ENCODE measurements at places on chromosomes 16 and 17.

DNA sequence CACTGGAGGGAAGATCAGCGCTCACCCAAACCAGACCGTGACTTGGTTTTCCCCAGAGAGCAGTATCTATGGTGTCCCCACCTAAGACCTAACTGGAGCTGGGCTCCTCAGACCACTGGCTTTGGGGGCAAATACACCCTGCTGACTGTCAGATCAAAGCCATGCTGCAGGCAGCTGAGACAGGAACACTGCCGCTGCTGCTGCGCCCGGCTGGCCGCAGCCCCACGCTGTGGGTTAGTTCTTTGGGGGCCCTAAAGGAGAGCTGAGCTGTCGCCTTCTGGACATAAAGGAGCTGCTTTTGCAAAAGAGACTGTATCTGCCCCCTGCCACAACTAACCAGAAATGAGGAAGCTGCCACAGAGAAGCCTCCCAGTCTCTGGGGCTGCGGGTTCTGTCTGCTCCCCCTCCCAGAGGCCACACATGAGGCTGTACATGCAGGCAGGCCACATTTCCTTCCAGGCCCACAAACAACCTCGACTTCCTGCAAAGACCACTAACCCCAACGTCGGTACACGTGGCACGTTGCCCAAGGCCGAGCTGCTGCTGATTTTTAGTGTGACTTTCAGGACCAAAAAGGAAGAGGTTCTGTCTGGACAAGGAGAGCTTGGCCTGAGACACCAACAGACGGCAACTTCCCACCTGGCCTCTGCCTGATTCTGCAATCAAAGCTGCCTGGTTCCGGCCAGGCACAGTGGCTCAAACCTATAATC, 18.2 kb upstream of the ABR start:
- peak; percentile 82 for DNase-seq

DNA sequence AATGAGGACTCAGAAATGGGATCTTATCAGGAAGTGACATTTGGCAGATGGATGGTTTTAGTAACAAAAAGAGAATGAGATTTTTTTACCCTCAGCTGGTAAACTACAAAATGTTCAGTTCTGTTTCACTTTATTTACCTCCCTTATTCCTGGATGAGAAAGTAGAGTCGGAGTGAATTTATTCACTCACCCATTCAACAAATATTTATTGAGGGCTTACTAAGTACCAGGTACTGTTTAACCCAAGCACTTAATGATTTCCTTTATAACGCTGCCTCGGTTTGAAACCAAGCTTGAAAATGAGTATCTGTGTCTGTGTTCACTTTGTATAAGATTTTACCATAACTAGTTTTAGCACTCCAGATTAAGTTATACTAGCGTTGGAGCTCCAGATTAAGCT, 38.1 kb downstream of the CDRT15 start:
- no peak for DNase-seq

DNA sequence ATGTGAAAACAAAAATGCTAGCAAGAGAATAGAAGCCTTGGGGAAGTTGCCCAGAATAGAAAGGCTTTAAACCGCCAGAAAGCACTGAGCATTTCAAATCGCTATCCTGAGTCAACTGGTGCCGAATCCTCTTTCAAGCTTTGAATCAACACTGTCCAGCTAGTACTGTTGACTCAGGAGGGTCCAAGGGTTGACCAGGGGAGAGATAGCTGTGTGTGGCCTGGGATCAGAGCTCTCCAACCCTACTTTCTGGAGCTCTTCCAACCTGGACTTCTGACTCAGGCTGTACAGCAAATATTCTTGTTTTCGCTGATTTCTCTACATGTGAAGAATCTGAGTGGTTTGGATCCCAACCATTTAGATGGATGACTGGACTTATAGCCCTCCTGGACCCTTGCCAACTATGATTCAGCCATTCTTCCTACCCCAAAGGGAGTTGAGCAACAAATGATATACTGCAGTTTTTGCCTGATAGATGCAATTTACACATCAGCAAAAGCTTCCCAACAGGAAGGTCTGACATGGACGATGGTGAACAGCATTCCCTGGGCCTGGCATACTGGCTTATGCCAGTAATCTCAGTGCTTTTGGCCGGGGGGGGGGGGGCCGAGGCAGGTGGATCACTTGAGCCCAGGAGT, 154.0 kb upstream of the SDK2 start:
- DNase-seq = no peak

- no peak for DNase-seq
These were observed 107.1 kb downstream of the ADAMTS18 start for GRCh38 chr16:77327717-77328116.

- DNase-seq = no peak
These were observed 201.5 kb upstream of the N4BP1 start for GRCh38 chr16:48811478-48811877.

GRCh38 chr17:4853208-4853671, 20.1 kb downstream of the MINK1 start:
- no peak for DNase-seq

DNA sequence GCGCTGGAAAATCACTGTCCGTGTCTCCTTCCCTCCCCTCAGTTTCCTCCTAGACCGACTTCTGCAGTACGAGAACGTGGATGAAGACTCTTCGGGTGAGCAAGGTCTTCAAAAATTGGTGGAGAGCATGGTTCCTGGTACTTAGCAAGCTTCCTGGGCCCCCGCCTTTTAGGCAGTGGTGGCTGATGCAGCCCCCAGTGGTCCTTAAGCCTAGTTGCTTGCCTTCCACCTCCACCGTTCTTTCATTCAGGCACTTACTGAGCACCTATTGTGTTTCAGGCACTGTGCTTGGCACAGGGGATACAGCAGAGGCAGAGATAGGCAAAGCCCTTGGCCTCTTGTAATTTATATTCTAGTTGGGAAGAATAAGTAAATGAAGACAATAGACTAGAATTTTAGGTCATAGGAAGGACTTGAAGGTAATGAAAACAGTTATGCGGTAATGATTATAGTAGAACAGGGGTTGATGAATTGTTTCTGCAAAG, 767 bp downstream of the INO80E start:
- no peak for DNase-seq

- peak; percentile 55 for DNase-seq
These were observed 5.3 kb downstream of the NEURL4 start for GRCh38 chr17:7323731-7324437.

- DNase-seq = no peak
These were observed 9.0 kb downstream of the MEAK7 start for GRCh38 chr16:84495506-84495905.

DNA sequence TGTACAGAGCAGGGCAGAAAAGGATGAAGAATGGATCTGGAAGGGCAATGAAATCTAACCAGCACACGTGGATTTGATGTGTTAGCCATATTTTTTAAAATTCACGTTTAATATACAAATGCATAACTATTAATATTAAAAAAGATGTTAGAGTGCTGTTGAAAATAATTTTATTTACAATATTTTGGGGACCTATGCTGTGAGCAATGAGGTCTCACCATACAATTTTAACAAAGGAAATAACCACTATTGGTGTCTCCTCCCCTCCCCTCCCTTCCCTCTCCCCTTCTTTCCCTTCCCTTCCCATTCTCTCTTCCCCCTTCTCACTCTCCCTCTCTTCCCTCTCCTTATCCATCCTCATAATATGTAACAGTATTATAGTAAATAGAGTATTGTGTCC, 64.2 kb upstream of the GPR139 start:
- no peak for DNase-seq

DNA sequence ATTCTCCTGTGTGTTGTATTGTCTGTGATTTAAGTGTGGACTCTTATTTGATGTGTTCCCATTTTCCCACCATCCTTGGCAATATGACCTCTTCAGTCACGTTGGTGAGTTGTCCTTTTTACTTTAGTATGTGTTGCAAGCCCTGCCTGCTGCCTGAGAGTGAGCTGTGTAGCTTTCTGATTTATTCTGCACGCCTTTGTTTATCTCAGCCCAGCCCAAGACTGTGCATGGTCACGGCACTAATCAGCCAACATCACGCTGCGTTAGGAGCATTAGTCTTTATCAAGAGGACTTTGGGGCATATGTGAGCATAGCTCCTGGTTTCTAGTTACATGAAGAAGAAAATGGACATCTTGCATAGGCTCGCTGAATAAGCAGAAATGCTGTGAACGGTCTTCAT, 6.0 kb downstream of the TOM1L1 start:
- no peak for DNase-seq

DNA sequence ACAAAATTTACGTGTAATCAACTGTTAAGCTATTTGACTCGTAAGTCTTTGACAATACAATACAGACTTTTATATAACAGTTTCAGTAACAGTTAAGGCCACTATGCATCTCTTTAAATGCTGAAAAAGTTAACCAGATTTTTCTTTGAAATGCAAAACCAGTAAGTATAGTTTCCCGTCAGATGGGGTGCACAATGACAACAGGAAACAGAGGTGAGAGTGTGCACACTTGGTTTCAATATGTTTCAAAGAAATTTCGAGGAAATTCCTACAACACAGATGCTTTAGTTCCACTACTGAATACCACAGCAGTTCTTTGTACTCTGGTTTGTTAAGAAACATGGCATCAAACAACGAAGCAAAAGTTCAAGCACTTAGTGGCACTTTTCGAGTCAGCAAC, 48.4 kb downstream of the RNF157 start:
- DNase-seq = no peak

- DNase-seq = no peak
These were observed 12.9 kb downstream of the KRT39 start for GRCh38 chr17:40953881-40954280.

DNA sequence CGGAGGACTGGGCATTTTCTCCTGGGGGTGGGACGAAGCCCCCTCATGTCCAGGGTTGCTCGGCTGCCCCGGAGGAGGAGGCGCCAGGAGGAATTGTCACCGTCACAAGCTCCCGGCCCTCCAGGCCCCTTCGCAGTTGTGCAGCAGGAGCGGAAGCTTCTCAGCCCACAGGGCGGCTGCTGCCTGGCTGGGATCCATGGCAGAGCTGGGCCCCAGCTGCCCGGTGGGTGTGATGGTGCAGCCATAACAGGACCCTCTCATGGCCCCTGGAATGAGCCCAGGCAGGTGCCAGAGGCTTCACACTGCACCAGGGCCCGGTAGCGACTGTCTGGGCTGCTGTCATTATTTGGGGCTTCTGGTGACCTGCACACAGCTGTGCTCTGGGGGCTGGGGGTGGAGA, 54.9 kb upstream of the GNG13 start:
- DNase-seq = no peak

GRCh38 chr17:64496786-64497564, at the start of gene POLG2:
TSS of gene POLG2 (minus strand) at chr17:64497054. CDS start at chr17:64496968, 86 bp downstream.
- peak; percentile 97 for DNase-seq

DNA sequence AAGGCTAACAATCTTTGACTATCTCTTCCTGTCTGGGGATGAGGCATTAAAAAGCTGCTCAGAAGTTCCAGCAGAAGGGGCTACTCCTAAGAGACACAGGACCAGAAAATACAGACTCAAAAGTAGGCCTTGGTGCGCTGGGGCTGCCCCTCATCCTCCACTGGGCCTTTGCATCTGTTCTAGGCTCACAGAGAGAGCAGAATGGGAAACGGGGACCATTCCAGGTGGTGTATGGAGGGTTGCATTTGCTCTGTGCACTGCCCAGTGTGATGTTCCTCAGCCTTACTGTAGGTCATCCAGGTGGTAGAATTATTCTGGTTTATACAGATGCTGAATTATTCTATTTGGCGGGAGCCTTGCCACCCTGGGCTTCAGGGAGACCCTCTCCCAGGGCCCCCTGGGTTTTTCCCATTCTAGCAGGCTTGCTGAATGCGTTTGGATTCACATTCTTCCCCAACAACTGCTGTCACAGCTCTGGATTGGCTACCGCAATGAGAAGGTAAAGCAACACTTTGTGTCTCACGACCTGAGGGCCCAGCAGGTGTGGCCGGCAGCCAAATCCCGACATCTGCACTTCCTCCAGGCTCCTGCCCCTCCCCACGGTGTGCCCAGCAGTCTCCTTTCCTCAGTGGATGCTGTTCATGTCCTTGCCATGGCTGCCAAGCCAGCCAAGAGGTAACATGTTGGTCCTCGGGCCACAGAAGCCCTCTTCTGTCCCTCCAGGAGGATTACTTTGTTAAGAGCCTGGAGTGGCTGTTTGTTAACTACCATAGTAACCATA, 25.0 kb upstream of the ZNHIT3 start:
- DNase-seq = peak; percentile 15

DNA sequence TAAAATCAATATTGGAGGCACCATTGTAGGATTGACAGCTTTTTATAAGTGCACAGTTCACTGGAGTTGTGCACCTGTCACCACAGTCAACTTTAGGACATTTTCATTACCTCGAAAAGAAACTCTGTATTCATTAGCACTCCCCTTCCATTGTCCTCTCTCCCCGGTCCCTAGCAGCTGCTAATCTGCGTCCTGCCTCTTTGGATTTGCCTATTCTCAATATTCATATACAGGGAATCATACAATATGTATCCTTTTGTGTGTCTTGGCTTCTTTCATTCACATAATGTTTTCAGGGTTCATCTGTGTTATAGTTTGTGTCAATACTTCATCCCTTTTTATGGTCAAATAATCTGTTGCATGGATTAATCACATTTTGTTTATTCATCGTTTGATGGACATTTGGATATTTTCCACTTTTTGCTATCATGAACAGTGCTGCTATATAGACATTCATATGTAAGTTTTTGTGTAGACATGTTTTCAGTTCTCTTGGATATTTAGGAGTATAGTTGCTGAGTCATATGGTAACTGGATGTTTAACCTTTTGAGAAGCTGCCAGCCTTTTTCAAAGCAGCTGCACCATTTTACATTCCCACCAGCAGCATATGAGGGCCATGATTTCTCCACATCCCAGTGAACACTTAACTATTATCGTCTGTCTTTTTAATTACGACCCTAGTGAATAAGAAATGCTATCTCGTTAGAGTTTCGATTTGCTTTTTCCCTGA, 9.8 kb downstream of the DNAJA3 start:
- DNase-seq = no peak

GRCh38 chr16:14501331-14502255, 128.5 kb downstream of the PARN start:
- DNase-seq = peak; percentile 90

DNA sequence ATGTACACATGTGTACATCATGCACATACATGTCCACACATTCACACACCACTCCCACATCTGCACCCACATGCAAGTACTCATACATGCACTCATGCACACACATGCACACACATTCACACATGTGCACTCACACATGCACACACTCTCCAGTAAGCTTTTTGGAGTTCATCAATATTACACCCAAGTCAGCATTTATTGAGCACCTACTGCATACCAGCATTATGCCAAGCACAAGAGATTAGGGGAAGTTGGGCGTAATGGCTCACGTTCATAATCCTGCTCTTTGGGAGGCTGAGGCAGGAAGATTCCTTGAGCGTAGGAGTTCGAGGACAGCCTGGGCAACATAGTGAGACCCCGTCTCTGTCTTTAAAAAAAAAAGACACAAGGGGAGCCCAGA, 87.6 kb upstream of the HSBP1 start:
- DNase-seq = no peak
